ENCODE measurements at places on chromosomes 3 and 15.

GRCh38 chr3:180633722-180634121 lies 31.8 kb downstream of the TTC14 start:
- DNase-seq: no peak

DNA sequence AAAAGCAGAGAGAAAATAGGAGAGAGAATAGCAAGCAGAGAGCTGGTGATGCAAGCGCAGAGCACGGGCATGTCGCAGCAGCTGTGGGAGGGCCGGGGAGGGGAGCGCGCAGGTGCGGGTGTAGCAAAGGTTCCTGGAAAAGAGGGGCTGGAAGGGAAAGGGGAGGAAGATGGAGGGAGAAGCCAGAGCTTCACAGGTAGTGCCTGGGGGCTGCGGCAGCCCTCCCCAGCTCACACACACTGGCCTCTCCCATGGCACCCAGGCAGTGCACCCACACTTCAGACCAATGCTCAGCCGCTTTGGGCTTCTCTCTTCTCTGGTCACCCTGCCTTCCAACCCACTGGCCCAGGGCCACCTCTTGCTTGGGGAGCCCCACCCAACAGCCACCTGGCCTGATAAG lies 72.1 kb downstream of the ADAMTS7 start:
- no peak for DNase-seq

- DNase-seq: no peak
Observed at GRCh38 chr15:50876260-50876988, 32.1 kb upstream of the AP4E1 start.

- DNase-seq: no peak
Observed at GRCh38 chr15:70563561-70564095, 199.7 kb downstream of the UACA start.

DNA sequence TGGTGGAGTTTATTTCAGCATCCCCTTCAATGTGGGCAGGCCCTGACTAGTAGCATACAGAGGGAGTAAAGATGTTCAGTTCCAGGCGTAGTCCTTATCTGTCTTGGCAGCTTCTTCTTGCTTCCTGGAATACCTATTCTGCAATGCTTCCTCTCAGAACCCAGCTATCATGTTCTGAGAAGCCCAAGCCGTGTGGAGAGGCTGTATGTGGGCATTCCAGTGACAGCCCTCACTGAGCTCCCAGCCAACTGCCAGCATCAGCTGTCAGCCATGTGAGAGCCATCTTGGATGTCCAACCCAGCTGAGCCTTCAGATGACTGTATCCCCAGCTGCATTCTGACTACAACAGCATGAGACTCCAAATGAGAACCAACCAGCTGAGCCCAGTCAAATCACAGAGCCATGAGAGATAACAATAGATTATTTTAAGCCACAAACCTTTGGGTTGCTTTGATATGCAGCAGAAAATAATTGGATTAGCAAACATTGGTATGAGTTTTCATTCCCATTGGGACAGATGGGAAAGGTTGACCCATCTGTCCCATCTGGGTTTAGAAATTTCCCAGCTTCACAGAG lies 8.4 kb upstream of the CMTM7 start:
- DNase-seq: no peak

Data from IMR-90 (cell line).